ENCODE measurements at places on chromosomes 7 and 10.

DNA sequence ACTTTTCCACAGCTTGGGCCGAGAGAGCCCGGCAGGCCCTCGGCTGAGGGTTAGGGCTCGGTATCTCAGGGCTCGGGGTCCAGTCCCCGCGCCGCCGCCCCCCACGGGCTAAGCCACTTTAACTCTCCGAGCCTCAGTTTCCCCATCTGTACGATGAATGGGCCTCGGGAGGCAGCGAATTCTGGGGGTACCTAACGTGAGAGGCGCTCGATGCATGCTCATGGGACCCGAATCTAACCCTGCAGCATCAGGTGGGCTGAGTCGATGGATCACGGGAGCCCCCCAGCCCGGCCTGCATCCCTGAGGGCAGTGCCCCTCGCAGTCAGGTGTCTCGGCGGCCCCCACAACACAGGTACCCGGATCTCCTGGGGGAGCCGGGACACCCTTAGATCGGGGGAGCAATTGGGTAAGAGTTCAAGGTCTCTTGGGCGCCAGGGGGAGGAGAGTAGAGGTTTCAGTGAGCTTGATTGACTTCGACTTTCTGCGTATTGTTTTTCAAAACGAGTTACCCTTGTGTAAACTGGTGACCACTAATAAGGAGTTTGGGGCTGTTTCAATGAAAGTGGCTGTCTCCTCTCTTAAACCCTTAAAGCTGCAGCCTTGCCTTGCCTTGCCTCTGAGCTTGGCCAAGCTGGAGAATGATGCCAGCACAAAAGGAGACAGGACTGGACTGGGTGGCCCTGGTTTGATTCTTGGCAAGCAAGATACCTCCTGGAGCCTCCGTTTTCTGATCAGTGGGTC lies 631 bp downstream of the POR start:
- DNase-seq = no peak

DNA sequence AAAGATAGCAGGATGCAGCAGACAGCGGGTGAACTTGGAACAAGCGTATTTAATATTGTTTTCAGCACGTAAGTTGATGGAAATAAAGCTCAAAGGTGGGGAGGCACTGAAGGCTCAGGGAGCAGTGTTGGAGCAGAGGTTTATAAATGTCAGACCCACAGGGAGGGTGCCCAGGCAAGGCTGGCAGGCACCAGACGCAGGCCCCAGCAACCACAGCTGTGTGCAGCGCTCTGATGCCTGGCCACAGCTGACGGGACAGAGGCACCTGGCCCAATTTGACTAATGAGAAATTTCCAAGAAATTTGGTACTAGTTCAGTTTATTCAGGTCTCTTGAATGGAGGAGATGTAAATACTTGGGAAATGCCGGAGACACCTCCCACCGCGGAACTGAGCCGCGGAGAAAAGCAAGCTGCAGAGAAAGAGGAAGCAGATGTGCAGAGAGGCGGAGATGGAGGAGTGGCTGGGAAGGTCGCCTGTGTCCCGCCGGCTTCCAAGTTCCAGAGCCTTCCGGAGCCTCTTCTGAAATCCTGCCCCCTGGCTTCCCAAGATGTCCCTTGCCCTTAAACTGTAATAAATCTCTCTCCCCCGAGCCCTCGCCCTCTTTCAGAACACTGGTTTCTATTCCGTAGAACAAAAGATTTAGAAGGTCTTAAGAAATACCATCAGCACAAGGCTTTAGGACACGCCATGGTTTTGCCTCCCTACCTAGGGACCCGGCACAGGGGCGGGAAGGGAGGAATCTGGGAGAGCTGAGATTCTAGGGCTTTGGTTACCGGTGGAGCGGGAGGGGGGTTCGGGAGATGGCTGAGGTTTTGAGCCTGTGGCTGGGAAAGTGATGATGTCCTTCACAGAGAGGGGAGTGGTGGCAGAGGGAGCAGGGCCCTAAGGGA lies 38.4 kb upstream of the PLXNA4 start:
- DNase-seq = no peak

DNA sequence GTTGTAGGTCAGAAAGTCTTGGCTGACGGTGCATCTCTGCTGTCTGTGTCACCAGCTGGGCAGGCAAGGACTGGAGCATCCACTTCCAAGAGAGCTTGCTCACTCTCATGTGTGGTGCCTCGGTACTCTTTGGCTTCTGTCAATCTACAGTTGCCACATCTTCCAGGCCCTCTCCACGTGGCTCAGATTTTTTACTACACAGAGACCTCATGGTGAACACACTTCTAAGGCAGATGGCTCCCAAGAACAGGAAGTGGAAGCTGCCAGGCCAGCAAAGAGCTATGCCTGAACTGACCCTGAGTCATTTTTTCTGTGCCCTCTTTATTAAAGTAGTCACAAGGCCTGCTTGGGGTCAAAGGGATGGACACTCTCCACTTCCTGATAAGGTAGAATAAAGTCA lies 351.5 kb upstream of the AUTS2 start:
- no peak for DNase-seq

GRCh38 chr10:66281327-66281726 lies 644.5 kb upstream of the LRRTM3 start:
- DNase-seq = no peak

GRCh38 chr7:88688222-88688621 lies 71.3 kb upstream of the ZNF804B start:
- DNase-seq = no peak

DNA sequence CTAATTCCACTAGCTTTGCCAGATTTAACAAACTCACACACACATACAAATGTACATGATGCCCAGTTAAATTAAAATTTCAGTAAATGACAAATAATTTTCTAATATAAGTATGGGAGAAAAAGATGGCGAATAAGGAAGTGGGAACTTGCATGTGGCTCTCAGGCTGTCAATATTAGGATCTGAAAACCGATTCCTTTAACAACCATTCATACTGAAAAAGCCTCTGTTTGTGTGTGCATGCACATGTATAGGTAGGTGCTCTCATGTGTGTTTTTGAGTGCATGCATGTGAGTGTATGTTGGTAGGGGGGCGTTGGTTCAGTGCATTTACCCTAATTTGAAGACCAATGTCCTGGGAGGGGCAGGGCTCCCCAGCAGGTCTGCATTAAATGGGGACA lies 125.3 kb downstream of the HTR7 start:
- no peak for DNase-seq

- no peak for DNase-seq
Observed at GRCh38 chr10:124345521-124345920, 73.2 kb downstream of the OAT start.

- no peak for DNase-seq
Observed at GRCh38 chr10:93753621-93754250, 4.0 kb upstream of the LGI1 start.

- no peak for DNase-seq
Observed at GRCh38 chr7:124764051-124764846, 1.3 kb downstream of the GPR37 start.

GRCh38 chr7:30988351-30989005 lies 24.7 kb downstream of the GHRHR start:
- DNase-seq = no peak

DNA sequence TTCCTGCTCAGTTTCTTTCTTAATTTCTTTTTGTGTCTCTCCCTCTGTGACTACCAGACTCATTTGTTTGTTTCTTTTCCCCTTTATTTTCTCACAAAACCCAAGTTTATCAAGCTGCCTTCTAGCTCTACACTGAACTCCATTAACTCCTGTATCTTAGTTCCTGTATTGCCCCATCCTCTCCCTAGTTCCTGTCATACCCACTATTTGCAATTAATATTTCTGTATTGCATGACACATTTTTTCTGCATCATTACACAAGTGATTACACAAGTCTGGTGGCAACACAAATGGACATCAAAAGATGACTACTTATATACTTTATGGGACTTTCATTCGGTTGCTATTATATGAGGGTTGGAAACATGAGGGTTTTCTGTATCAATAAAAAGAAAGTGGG lies 26.9 kb upstream of the OR9A4 start:
- DNase-seq = no peak

DNA sequence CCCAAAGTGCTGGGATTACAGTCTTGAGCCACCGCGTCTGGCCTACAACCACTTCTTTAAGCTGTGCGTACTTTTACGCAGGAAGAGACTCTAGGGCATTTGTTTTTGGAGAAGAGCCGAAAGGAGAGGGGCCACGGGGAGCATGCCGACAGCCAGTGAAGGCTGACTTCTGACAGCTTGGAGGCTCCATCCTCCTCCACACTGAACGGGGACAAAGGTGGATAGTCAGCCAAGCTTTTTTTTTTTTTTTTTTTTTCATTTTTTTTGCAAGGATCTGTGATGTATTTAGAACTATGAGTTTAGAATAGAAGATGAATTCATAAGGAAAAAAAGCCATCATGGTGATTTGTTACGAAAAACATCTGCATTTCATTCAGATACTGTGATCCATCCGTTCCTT lies 221.7 kb downstream of the ARHGAP21 start:
- DNase-seq = no peak

GRCh38 chr10:76017733-76018433 lies 586.5 kb downstream of the LRMDA start:
- no peak for DNase-seq

Measured in stimulated activated CD4-positive, alpha-beta T cell treated with anti-CD3 and anti-CD28 coated beads, Interleukin-15, amount 100 ng/mL, for 1 hour (primary cell).